ENCODE measurements at places on chromosomes 4 and X.

DNA sequence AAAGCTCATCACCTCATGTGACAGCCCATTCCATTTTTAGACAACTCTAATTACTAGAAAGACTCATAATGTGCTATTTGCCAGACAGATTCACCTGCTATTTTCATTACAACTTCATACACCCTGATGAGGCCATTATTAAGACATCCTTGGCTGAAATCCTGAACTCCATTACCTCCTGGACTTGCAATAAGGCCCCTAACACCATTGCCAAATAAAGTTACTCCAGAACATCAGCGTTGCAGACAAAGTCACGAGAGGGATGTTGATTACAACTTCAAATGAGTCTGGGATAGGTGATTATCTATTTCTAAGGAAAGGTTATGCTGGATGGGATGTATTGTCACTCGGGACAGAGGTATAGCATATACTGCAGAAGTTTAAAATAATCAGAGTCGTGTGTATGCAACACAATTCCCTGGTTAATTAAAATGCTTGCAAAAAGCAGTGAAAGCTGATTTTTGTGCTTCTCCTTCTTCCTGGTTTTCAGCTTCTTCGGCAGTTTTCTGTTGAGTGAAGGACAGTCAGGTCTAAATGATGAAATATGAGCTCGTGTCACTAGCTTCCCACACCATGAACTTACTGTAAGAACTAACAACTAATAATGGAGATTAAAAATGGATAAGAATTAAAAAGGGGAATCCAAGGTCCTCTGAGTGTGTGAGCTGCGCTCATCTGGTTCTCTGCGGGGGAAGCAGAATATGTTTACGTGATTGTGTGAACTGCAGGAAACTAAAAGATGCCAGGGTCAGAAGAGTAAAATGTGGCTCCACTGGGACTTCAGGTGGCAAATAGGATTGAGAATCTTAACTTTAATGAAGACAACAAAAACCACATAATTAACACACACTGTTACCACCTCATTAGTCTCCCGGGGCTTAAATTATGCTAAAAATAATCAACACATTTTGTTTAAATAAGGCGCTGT lies 17.6 kb upstream of the SOD3 start:
- no peak for DNase-seq

DNA sequence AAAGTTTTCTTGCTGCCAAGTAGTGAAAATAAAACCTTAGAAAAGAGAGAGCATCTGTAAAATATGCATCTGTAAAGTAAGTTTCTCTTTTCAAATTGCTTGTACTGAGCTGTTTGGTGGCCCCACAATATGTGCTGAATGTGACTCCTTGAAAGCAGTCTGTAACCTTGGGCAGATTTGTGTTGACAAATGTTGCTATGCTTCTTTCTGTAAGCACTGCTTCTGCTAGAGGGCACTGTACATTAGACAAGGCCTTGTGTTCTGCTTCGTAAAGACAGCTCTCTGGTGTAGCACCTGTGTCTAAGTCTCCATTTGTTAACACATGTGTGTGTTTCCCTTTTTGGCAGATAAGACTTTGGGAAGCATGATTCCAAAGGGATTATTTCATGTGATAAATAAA lies 56.6 kb upstream of the NRK start:
- no peak for DNase-seq

GRCh38 chr4:159023741-159024140 lies 79.1 kb upstream of the RAPGEF2 start:
- DNase-seq = no peak

- DNase-seq = no peak
These were observed 96.4 kb upstream of the PSAPL1 start for GRCh38 chr4:7530932-7531639.

DNA sequence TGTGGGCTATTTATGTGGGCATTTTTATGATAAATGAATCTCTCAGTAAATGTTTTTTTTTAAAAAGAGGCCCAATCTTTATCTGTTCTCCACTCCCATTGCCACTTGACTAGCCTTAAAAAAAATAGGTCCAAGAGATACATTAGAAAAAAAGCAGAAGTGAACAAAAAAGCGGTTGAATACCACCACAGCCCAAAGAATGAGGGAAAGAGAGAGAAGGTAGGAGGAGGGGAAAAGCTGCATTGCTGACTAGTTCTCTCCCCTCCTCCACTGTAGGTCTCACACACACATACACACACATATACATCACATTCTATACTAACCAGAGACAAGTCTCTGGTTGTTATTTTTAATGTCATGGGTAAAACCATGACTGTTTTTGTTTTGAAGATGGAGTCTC lies 95.8 kb upstream of the IL13RA1 start:
- no peak for DNase-seq

DNA sequence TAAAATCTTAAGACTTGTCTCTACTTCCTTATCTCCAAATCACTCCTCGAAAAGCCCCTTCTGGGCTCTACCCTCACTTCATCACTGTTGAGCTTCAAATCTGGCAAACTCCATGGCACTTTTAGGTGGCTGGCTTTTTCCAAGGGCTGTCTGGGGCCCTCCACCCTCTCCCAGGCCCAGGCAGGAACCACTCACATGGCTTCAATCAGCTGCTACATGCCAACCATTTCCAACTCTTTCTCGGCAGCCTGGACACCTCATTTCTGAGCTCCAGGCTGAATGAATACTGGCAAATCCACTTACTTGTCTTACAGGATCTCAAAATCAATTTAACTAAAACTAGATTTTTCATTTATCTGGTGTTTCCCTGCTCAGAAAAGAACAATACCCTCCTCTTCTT lies 22.0 kb downstream of the USP46 start:
- no peak for DNase-seq

DNA sequence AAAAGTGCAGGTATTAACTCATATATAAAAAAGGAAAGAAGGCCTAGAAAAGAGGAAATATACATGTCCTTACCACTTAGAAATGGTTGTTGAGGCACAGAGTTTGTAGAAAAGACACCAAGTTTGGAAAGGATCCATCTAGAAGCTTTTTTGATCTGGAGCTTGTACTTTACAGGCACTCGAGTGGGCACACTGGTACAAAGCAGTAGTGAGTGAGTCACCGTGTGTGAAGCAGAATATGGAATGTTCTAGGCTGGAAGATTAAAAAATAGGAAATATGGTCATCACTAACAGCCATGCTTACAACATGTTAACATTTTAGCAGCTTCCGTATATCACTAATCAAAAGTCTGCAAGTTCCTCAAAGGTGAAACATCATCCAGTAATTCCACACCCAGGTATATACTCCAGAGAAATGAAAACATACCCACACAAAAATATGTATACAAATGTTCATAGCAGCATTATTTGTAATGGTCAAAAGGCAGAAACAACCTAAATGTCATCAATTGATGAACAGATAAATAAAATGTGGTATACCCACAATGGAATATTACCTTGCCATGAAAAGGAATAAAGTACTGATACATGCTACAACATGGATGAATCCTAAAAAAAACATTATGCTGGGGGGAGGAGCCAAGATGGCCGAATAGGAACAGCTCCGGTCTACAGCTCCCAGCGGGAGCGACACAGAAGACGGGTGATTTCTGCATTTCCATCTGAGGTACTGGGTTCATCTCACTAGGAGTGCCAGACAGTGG lies 69.5 kb downstream of the FRYL start:
- no peak for DNase-seq

DNA sequence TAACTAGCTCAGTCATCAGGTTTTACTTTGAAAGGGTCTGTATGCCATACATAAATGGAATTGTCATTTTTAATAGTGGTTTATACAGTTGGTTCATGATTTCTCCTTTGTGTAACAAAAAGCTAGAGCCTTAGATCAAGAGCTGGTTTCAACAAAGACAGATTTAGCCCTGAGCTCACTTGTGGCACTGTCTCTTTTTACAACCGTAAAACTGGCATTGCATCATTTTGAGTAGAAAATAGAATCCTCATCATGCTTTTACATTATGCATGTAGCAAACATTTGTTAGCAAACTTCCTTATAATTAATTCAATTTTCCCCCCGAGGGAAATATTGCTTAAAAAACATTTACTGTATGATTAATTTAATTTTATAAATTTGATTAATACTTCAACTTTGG lies 1871.5 kb downstream of the ARAP2 start:
- DNase-seq = no peak

DNA sequence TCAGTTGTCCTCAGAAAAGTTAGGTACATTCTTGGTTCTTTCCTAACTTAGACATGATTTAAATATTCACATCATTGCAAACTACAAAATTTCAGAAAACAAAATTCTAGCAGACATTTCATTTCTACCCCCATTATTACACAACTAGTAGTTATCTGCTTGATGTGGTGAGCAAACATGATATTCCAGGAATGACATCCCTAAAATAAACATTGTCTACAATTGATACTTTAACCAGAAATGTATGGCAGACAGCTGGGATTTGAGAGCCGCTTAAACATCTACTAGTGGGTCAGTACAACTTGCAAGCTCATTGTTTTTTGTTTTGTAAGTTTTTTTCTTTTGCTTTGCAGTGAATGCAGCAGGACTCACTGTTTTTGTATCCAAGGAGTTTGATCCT lies 32.1 kb upstream of the AMBN start:
- DNase-seq = no peak

DNA sequence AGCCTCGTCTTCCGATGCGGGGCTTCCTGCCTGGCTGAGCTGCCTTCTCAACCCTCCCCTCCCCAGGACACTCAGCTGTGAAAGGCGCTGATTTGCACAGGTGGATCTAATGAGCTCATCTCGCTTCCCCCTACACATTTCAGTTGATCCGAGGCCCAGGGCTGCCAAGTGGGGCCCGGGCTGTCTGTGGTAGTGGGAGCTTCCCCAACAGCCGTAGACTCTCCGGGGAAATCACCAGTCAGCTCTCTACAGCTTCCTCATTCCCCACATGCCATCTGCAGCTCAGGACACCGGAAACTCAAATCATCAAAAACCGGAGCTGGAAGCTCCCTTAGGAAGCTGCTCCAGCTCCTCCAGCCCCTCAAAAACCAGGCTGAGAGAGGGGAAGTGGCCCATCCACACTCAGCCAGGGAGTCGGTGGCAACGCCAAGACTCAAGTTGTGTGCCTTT lies 56.2 kb downstream of the SMIM20 start:
- no peak for DNase-seq

DNA sequence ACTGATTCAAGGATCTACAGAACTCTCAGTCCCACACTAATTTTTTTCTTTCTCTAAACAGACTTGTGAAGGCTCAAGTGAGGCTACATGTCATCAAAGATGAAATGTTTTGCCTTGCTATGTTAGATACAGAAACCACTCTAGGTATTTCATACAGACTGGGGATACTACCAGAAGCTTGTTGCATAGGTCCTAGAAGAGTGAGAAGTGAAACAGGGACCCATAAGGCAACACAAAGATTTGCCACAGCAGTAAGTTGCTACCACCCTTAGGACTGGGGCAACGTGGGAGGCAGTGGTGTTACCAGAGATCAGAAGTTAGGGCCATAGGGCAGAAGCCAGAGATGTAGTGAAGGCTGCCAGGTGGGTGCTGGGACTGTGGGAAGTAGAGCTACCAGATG lies 50.7 kb upstream of the MID1IP1 start:
- no peak for DNase-seq

DNA sequence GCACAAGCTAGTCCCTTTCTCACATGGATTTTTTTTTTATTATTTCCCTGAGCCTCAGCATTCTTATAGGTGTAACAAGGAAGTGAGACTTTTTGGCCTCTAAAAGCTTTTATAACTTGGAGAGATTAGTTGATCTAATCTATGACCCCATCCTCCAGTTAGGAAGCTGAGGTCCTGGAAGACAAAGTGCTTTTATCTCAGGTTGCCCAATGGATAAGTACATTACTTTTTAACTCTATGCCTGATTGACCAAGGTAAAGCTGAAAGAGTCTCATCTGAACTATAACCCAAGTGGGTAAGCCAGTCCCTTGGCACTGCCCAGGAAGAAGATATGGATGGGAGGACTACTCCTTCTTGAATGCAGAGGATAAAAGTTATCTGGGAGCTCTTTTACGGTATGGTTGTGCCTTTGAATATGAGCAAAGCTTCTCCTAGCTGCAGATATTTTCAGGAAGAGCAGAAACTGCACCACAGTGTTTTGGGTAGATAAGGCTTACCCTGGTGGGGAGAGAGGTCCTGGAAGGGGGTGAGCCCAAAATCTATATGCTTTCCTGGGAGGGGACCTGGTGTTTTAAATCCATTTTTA lies 40.2 kb downstream of the VSIG4 start:
- no peak for DNase-seq
